ENCODE measurements at places on chromosomes 16 and 17. TPM values are rescaled to one million over a fixed set of nuclear protein-coding genes. Genes with fewer than 3 reads are reported as not detected.
A peak's percentile ranks its signal among the peaks of the same experiment; 100 is the strongest.

The HMOX2 gene
- 36.1 TPM for polyA plus RNA-seq

- no peak for DNase-seq
These were observed 199.0 kb downstream of the MSI2 start for GRCh38 chr17:57455063-57455914.

DNA sequence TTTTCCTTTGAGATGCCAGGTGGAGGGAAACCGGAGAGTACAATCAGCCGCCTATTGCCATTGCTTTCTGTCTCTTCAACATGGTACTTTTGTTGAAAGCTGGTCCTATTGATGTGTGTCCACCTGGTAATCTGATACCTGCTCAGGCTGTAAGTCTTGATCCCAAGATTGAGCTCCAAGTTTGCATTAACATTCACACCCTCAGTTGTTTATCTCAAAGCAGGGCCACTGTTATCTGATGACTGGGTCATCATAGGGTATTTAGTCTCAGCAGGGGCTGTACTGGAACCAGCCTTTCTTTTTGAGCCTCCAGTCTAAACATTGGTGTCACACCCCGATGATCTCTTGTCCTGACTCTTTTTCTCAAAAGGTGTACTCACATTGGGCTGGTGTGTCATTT, 370.3 kb upstream of the TOM1L1 start:
- no peak for DNase-seq

The CTRB1 gene
- 2.0 TPM for polyA plus RNA-seq

- no peak for DNase-seq
These were observed 116.2 kb upstream of the ELAC2 start for GRCh38 chr17:13134076-13134475.

The RNF43 gene
- polyA plus RNA-seq: 5.9 TPM

The TMEM204 gene
- polyA plus RNA-seq: 30.7 TPM

GRCh38 chr16:67796099-67796718, 10.2 kb downstream of the RANBP10 start:
- DNase-seq: no peak

The BAIAP2 gene
- polyA plus RNA-seq: 33.4 TPM

- no peak for DNase-seq
These were observed 47.0 kb upstream of the CDRT4 start for GRCh38 chr17:15514469-15514868.

GRCh38 chr16:2208308-2208707, 2.4 kb downstream of the BRICD5 start:
- no peak for DNase-seq

The SYT17 gene
- polyA plus RNA-seq: 4.0 TPM

GRCh38 chr17:82737967-82738877, 2.8 kb downstream of the FN3K start:
- DNase-seq: peak; percentile 98

DNA sequence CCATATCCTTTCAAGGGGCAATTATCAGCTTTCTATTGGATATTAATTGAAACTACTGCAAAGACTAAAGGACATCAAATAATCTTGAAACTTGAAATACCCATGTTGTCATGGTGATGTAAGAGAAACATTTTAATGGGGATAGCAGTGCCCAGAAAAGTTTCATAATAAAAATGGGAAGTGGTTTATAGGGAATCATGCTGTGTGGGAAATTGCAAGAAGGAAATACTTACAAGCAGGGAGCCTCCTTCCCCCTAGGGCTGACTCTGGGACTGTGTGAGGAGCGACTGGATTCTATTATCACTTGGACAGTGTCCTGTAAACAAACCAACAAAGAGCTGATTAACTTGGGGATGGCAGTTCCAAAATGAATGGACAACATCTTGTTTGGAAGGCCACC, 1393.1 kb upstream of the GOT2 start:
- no peak for DNase-seq

DNA sequence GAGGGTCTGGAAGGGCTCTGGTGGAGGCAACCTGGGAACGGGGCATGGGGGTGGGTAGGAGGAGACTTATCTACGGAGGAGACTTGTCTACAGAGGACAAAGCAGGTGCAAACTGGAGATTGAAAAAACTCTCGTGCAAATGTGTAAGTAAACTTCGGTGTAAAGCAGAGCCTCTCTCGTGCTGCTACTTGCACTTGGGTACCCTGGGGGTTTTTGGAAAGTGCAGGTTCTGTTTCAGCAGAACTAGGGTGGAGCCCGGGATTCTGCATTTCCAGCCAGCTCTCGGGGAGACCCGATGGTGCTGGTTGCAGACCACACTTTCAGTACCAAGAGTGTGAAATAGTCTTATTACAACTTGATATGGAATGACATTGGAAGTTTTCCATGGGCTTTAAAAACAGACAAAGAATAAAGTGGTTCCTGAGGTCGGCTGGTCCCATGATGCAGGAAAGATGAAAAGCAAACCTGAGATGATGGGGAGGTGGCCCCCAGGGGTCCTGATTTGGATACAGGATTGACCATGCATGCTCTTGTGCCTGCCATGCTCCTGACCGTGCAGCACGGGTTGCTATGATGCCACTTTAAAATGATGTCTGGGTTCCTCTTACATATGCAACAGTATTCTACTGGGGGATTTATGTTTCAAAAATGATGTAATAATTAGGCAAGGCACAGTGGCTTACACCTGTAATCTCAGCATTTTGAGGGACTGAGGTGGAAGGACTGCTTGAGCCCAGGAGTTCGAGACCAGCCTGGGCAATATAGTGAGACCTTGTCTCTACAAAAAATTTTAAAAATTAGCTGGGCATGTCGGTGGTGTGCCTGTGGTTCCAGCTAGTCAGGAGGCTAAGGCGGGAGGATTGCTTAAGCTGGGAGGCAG, 69.3 kb downstream of the IRF8 start:
- DNase-seq: no peak

DNA sequence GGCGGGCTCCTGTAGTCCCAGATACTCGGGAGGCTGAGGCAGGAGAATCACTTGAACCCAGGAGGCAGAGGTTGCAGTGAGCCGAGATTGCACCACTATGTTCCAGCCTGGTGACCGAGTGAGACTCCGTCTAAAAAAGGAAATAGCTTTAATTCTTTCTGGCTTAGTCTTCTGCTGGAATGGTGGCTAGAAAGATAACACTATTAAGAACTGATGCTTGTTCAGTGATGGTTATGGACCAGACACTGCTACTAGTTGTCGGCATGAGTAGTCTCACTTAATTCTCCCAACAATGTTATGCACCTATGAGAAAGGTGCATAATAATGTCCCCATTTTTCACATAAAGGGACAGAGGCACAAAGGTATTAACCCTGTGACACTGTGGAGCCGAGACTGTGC, 188.7 kb downstream of the HS3ST3A1 start:
- no peak for DNase-seq

GRCh38 chr16:11316331-11317015, 28.8 kb upstream of the RMI2 start:
- DNase-seq: no peak

DNA sequence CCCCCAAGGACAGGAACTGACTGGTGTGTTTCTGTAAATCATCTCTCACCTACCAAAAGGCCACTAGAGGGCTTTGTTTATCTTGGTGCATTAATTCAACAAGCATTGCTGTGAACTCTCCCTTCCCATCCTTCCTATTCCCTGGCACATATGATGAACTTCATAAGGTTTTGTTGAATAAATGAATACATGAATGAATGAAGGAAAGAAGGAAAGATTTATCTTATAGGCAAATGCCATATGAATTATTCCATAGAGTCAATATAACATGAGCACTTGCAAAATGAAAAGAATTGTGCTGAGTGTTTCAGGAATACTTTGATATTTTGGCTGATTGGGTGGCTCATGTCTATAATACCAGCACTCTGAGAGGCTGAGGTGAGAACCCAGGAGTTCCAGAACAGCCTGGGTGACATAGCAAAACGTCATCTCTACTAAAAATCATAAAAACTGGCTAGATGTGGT, 4.3 kb downstream of the SPDYE4 start:
- DNase-seq: no peak

- DNase-seq: peak; percentile 73
These were observed 244.1 kb upstream of the MON1B start for GRCh38 chr16:76946879-76947278.

The MSLN gene
- polyA plus RNA-seq: not detected

DNA sequence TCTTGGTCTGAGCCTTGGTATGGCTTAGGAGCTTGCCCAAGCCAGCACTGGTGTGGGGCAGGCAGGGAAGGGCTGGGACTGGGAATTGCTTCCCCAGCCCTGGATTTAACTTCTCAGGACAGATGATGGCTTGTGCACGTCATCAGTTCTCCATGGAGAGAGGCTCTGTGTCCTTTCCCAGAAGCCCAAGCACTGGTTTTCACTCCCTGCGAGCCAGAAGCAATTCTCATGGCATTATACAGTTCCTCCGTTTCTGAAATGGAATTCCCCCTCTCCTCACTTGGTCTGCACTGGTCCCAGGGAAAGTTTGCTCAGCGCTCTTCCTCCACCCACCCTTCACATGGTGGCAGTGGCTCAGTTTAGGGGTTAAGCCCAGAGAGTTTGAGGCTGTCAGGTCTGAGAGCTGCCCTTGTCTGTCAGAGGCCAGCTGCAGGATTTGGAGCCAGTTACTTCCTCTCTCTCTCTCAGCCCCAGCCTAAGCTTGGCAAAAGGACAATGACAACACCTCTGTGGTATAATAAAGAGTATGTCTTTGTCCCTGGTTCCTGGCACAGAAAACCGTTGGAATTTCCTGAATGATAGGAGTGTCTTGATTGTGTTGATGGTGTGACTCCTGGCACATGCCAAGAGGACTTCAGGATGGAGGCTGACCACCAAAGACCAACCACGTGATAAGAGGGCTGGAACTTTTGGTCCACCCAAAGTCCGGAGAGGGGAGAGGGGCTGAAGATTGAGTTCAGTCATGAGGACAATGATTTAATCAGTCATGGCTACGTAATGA, 219.6 kb upstream of the TNRC6C start:
- DNase-seq: peak; percentile 26

GRCh38 chr16:46783800-46784199, 35.7 kb upstream of the MYLK3 start:
- no peak for DNase-seq

DNA sequence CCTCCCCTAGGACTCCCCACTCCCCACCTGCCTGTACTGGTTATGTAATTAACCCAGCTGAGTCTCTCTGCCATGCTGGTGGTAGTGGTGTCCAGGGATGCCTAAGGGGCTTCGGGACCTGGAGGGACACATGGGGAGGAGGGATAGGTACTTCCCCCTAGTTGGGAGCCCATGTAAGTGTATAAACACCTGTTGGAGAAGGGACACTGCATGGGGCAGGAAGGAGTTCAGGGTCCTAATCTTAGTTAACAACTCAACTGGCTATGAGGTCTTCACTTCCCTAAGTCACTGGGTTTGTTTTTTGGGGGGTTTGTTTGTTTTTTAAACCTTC, 1.3 kb downstream of the RASL10B start:
- DNase-seq: no peak

The TEKT5 gene
- polyA plus RNA-seq: 0.34 TPM

DNA sequence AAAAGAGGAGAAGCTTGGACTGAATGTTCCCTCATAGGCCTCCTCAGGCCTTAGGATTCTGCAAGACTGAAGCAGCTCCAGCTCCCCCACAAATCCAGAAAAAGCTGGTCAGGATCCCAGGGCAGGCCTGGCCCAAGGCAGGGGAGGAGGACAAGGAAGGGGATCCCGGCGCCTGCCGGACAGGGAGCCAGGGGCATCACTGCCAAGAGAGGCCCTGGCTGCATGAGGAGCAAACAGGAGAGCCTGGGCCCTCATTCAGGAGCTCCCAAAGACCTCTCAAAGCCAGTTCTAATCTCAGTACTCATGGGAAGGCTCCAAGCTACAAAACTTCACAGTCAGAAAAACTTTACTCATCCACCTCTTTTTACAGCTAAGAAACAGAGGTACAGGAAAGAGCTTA, 67.3 kb downstream of the ZNF423 start:
- no peak for DNase-seq

- DNase-seq: peak; percentile 10
These were observed 47.3 kb upstream of the RBFOX3 start for GRCh38 chr17:79657861-79658810.

GRCh38 chr17:31645351-31645750, 213.7 kb downstream of the COPRS start:
- DNase-seq: no peak

DNA sequence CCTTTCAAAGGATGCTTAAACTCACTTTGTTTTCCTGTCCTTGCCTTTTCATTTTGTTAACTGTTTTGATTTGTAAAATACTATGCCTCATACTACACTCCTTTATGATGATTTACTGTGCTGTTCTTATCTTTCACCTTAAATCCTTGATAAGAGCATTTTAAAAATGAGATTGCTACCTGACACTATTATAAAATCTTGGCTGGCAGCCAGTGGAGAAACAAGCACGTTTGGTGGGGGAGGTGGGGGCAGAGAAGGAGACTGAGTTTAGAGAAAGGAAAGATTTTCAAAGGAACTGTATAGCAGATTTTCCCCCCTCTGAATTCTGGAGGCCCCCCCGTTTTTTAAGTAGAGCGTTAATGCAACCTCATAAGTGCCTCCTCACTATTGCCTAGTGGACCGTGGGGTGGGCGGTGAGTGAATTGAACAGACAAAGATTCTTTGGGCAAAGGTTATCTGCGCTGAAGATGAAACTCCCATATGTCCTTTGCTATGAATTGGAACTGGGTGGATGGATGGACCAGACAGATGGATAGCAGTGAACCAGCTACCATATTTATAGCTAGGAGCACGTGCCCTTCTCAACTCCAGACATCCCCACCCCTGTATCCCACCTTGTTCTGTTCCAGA, 200.2 kb downstream of the CCDC182 start:
- DNase-seq: no peak

GRCh38 chr16:4531811-4532210, 6.8 kb downstream of the CDIP1 start:
- no peak for DNase-seq

The OR1E2 gene
- polyA plus RNA-seq: not detected

The KRTAP9-8 gene
- not detected for polyA plus RNA-seq

GRCh38 chr16:68411086-68411485, 37.2 kb downstream of the SMPD3 start:
- DNase-seq: no peak

GRCh38 chr16:76976101-76976500, 214.9 kb upstream of the MON1B start:
- no peak for DNase-seq

DNA sequence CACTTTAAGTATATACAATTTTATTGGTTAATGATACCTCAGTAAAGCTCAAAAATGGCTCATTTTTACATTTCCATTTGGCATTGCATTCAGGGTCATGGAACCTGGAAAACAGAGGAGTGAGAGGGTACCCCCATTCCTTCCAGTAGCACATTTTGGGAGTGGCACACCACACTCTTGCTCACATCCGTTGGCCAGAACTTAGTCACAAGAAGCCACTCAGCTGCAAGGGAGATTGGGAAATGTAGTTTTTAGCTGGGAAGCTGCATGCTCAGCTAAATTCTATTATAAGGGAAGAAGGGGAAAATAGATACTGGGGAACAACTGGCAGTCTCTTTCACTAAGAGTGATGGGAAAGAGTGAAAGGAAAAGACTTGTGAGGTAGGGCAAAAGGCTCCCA, 102.5 kb upstream of the TMEM97 start:
- peak; percentile 46 for DNase-seq

DNA sequence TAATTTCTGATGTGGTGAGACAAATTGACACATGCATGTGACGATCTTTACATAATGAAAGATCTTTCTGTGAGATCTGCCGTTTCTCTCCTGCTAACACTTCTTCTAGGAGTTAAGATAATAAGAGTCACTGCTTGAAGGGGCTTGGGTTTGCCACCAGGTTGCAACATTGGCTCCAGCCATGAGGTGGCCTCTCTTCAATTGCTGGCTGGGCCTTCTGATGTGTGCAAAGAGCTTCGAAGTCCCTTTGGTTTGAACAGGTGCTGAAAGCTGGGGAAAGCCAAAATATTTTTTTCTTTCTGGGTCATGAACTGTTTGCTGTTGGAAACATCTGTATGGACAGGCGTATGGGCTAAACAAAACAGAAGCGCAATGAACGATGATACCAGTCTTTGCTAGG, 204.1 kb upstream of the SALL1 start:
- no peak for DNase-seq

Measured in adrenal gland (tissue), 19 donors.